ENCODE measurements at places on chromosomes 16 and 17.
A peak's percentile ranks its signal among the peaks of the same experiment; 100 is the strongest.

GRCh38 chr16:645852-646678 is 3.1 kb upstream of the WDR90 start:
- DNase-seq: no peak

DNA sequence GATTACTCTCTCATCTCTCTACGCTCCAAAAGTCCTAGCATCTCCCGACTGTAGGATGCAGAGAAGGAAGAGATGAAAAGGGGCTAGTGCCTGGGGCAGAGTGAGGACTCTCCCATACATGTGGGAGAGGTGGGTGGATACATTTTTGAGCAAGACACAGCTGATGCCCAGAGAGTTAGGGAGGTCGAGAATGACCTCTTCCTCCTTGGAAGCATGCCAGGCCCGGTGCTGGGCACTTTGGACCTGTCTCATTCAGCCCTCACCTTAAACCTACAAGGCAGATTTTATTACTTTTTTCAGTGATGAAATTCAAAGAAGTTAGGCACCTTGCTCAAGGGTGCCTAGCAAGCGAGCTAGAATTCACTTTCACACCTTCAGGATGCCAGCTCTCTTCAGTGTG is 38.2 kb downstream of the WSCD1 start:
- no peak for DNase-seq

DNA sequence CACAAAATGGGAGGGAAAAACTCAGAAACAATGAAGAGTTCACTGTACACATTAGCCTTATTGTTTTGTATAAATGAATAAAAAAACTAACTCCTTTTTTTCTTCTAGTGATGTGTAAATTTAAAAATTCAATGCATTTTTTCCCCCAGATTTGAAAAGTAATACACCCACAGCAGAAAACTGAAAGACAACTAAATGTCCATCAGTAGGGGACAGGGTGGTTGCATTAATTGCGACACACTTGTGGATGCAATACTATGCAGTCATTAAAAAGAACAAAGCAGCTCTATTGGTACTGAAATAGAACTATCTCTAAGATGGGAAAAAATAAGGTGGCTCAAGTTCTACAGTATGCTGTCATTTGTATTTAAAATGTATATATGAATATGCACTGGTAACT is 13.7 kb upstream of the WIPI1 start:
- no peak for DNase-seq

GRCh38 chr16:8964462-8964861 is 756 bp upstream of the USP7 start:
- DNase-seq: no peak

GRCh38 chr17:43832976-43833829 is at the start of gene MPP3:
MPP3 (minus strand) TSS chr17:43833146; CDS start chr17:43831906, 1,240 bp downstream.
- peak; percentile 54 for DNase-seq

GRCh38 chr17:49870298-49870697 is 22.4 kb upstream of the TAC4 start:
- no peak for DNase-seq

GRCh38 chr17:45729294-45729907 is 54.7 kb upstream of the CRHR1 start:
- no peak for DNase-seq

- no peak for DNase-seq
Observed at GRCh38 chr17:73582359-73582758, 61.9 kb downstream of the SDK2 start.

GRCh38 chr16:11280616-11281522 is at the start of gene PRM1:
PRM1 (minus strand) TSS chr16:11281330; CDS start chr16:11281238, 92 bp downstream.
- DNase-seq: no peak

DNA sequence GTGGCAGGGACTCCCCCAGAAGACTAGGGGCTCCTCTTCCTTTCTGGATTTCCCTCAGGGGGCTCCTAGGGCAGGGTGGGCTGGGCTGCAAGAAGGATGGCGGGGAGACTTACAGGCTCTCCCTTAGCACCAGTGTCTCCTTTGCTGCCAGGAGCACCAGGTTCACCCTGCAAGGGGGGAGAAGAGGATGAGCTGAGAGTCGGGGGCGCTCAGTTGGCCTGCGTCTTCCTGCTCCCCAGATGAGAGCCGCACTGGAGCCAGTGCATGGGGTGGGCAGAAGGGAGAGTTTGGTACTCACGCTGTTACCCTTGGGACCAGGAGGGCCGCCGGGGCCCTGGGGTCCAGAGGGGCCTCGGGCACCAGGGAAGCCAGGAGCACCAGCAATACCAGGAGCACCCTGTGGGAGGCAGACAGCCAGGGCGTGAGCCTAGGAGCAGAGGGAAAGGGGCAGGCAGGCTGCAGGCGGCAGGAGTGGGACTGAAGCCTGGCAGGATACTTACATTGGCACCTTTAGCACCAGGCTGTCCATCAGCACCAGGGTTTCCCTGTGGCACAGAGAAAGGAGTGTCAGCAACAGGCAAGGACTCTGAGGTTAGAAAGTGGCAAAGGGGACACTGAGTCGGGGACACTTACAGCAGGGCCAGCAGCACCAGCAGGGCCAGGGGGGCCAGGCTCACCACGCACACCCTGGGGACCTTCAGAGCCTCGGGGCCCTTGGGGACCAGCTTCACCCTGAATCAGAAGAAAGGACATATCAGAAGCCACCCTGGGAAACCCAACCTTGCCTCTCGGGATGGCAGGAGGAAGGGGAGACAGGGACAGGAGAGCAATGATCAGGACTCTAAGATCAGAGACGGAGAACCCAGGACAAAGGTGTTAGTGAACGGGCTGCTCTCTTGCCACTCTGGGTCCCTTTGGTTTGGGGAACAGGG is 6.2 kb downstream of the COL1A1 start:
- DNase-seq: no peak

DNA sequence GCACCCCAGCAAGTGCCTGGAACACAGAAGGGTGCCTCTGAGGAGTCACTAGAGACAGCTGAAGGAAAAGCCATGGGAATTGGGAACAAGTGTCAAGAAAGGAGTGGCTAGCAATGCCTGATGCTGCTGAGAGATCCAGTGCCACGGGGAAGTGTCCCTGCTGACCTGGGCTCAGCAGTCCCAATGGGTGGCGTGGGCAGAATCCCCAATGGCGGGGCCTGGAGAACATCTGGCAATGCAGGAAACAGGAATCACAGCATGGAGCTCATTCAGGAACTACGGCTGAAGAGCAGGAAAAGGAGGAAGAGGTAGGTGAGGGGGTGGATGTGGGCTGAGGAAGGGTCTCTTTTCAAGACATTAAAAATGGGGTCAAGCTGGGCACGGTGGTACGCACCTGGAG is 30.1 kb downstream of the UBE2O start:
- DNase-seq: no peak

GRCh38 chr17:14926526-14927122 is 338.5 kb downstream of the PMP22 start:
- peak; percentile 49 for DNase-seq

DNA sequence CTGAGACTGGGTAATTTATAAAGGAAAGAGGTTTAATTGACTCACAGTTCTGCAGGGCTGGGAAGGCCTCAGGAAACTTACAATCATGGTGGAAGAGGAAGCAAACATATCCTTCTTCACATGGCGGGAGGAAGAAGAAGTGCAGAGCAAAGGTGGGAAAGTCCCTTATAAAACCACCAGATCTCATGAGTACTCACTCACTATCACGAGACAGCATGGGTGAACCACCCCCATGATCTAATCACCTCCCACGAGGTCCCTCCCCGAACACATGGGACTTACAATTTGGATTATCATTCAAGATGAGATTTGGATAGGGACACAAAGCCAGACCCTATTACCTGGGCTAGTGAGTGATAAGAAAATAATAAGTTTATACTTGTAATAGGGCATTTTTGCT is 70.6 kb upstream of the HS3ST2 start:
- DNase-seq: no peak

- peak; percentile 66 for DNase-seq
Observed at GRCh38 chr17:8057691-8058114, 18.8 kb downstream of the ALOX15B start.

- no peak for DNase-seq
Observed at GRCh38 chr17:76830987-76831715, 37.1 kb upstream of the MGAT5B start.

- DNase-seq: no peak
Observed at GRCh38 chr16:89147085-89147817, 24.3 kb upstream of the CDH15 start.

- DNase-seq: no peak
Observed at GRCh38 chr17:3986270-3986938, 22.2 kb upstream of the ATP2A3 start.

DNA sequence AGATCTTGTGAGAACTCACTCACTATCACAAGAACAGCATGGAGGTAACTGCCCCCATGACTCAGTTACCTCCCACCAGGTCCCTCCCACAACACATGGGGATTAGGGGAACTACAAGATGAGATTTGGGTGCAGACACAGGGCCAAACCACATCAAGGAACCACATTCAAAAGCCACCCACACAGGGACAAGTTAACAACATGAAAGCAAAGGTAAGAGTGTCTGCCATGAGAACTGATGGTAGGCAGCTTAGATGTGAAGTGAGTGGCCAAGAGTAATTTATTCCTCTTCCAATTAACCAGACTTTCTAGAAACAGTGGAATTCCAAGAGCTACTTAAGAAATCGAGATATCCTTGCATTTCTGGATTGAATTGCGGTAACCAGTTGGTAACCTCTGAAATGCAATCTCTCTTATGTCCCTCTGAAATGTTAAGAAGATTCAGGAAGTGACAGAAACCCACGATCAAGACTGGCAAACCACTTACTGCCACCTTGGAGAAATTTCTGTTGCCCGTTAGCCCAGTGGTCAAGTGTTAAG is 167.4 kb upstream of the CACNG5 start:
- DNase-seq: no peak

- DNase-seq: no peak
Observed at GRCh38 chr16:72814226-72814625, 233.7 kb downstream of the ZFHX3 start.

- DNase-seq: no peak
Observed at GRCh38 chr17:46759141-46759540, 59.4 kb downstream of the WNT3 start.

GRCh38 chr17:6666077-6666521 is 14.5 kb downstream of the C17orf100 start:
- DNase-seq: peak; percentile 70

DNA sequence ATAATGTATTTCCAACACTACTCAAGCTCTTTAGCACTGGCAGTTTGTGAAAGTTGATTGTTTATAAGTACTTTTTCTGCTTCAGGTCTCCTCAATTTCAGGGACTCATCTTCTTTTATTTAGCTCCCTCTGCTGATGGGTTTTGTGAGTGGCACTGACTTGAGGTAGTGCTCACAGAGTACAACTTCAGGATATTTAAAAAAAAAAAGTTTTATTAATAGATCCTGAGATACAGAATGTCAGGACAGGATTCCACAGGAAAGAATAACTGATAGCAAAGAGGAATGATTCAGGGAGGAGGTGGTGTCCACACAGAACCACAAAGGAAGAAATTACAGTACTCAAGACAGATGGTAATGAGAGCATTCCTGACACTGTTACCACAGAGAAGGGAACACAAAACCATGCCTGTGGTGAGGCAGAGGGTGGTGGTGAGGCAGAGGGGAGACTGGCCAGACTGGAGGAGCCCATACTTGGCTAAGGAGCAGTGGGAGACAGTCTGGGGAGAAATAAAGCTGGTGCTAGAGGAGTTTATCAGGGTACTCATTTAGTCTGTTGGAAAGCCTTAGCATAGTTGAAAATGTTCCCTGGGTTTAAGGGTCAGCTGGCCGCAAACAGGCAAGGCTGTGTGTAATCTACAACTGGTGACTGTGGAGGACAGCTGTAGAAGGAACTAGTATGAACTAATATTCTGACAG is 63.7 kb downstream of the SPAG9 start:
- DNase-seq: peak; percentile 74

- no peak for DNase-seq
Observed at GRCh38 chr17:35210741-35211140, 16.5 kb upstream of the SLC35G3 start.

DNA sequence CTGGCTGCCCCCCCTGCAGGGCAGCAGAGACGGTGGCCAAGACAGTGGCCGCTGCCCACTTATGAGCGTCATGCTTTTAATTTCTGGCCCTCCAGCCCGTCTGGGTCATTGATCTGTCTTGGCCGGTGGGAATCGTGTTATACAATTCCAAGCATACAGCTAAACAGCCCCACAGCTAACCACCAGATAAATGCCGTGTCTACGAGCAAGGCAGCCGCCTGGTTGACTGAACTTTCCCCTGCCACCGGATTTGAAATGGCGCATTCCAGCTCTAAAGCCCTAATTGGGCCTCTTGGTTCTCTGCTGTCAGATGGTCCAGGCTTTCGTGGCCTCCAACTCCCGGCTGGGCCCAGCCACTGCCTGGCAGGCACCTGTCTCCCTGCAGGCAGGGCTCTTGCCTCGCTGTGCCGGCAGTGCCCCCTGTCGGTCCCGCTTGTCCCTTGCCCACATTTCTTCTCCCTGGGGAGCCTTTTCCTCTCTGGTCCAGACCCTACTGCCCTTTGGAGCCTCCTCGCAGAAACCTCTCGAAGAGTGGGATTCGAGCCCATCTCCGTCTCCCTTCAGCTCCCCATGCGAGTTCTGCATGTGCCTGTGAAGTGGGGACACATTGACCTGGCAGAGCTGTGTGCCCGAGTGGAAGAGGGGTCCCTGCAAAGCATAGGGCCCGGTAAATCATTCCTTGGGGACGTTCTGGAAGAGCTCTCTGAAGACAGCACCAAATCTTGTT is 1.8 kb upstream of the RBFOX3 start:
- DNase-seq: no peak

DNA sequence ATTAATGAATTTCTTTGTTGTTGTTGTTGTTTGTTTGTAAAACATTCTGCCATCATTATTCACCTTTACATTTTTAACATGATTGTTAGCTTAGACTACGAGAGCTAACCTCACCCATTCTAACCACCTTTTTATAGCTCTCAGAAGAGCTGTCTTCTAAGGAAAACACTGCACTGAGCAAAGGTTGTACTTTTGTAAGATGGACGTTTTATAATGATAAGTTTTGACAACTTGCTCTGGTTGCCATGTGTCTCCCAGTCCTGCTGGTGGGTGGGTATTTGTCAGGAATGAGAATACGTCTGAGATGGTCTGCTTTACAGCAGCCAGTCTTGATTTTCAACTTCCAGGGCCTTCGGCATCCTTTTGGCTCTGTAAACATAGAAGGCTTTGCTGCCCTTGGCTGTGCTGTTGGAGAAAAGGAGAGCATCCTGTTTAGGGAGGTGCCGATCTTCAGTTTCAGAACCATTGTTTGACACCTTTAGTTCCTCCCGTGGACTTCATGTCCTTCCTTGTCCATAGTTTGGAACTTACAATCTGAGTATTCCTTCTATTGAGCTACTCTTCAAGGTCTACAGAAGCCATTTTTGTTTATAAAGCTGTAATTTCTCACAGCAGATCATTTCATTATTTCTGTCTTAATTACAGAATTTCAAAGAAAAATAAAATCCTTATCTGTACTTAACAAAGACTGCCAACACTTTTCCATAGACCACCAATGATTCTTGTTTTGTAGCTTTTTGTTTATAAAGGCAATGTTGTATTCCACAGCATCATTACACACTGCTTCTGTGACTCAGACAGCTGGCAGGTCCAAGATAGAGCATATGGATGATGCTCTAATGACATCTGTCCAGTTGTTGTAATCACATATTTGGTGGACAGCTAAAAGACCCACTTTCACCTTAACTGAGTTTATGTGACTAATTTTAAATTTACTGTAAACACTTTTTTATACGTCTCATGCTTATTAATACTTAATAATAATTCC is 270.1 kb upstream of the TBX2 start:
- DNase-seq: no peak

- DNase-seq: no peak
Observed at GRCh38 chr17:17042384-17042736, at the start of gene MPRIP. MPRIP (plus strand) TSS chr17:17042457; CDS start chr17:17042849, 392 bp downstream.

Data from putamen (tissue), 1 donor.